ENCODE measurements at places on chromosomes 3 and 15.
A peak's percentile ranks its signal among the peaks of the same experiment; 100 is the strongest.

DNA sequence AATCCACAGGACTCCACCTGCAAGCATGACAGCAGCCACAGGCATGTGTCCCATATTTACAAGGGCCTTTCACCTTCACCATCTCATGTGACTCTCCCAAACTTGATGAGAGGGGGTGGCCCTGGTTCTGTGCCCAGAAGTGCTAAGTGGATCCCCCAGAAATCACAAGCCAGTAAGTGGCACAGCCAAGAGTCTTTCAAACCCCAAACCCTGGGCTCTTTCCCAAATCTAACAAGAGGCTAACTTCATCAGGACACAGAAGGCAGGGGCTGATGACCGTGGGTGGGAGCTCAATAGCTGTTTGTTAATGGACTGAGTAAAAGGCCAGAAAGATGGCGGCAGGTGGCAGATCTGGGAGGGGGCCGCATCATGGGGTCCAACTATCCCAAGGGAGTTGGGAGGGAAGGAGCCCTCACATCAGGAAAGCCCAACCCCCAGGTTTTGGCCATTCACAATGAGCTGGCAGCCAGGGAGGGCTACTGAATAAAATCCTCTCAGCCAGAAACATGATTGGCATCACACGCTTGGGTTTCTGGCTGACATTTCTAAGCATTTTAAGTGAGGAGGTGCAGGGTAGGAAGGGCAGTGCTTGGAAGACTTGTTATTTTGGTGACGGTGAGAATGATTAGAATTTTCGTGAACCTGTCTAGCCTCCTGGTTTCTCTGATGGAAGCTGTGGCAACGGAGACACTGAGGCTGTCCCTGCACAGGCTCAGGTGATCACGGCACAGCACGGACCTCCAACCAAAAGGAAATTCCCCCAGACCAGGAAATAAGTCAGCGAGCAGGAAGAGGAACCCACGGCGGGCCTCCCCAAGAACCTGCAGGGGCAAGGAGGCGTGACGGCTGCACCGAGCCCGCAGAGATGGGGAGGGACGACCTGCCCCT, 109.3 kb downstream of the OXNAD1 start:
- DNase-seq, result peak; percentile 35

DNA sequence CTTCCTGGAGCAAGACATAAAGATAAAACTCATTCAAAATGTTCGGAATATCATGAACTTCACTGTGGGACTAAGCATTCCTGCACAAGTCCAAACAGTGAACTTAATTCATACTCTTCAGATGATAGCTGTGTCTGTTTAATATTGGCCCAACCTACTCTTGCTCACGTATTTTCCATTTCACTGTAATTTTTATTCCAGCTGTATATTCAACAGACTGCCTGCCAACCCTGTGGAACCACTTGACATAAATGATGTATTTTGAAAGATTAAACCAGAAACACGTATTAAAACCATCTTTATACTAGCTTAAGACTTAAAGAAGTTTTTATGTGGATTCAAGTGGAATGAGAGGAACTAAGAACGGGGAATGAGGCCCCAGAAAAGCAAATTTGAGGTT, 172.5 kb downstream of the TMEM108 start:
- DNase-seq, result no peak

DNA sequence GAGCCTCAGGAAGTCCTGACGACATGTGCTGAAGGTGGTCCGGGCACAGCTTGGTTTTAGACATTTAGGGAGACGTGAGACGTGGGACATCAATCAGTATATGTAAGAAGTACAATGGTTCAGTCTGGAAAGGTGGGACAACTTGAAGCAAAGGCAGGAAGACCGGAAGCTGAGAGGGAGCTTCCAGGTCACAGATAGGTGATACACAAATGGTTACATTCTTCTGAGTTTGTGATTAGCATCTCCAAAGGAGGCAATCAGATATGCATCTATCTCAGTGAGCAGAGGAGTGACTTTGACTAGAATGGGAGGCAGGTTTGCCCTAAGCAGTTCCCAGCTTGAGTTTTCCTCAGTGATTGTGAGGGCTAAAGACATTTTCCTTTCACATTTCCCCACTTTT, 282.1 kb downstream of the RYR3 start:
- DNase-seq, result no peak

DNA sequence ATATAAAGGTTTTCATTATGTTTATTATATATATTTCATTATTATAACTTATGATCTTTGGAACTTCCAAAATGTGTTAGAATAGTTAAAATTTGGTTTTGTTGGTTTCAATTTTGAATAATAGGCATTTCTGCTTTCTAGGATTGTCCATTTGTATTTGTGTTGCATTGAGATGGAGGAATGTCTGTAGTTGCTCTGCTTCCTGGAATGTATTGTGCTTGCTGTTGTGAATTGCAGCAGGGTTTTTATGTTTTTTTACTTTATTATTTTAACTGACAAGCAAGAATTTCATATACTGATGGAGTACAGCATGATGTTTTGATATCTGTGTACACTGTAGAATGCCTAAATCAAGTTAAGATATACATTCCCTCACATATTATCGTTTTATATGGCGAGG, 247.4 kb downstream of the XXYLT1 start:
- no peak for DNase-seq

DNA sequence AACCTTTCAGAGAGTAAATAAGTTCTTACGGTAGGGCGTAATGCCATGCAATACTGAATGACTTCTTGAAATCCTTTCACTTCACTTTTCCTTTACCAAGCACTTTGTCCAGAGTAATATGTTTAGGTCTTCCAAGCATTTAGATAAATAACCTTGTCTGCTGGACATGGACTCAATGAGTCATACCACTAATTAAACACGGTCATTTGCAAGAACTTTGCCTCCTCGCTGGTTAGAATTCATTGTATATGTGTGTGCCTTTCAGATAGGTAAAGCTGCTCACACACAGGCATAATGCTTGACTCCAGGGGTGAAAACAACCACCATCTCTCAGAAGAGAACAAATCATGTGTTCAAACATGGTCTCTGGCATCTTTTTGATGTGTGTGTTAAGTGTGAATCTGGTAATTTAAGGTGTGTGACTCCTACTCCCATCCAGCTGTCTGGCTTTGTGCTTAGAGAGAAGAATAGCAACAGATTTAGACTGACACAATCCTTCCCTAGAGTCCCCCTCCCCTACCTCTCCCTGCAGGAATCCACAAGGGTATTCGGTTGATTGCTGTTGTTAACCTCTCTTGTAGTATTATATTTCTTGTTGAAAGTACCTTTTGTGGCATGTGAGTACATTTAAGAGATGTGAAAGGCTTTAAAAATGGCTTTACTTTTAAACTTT, 419.0 kb downstream of the CNTN4 start:
- DNase-seq, result no peak

DNA sequence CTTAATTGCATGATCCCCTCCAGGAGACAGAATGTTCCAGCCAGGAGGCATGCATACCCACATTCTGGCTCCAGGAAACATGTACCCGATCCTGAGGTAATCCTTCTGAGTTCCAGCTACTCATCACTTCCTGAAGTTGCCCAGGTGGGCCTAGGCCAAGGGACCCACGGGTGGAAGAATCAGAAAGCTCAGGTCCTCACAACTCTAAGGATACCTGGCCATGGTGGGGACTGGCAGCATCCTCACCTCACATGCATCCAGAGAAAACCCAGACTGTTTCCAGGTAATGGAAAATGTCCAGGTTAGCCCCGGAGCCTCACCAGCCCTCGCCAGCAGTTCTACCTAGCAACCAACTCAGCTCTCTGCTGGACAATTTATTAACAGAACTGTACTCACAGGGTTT, 78.2 kb downstream of the DAPK2 start:
- no peak for DNase-seq

GRCh38 chr15:65551183-65551582, 20.9 kb downstream of the HACD3 start:
- no peak for DNase-seq

GRCh38 chr15:34370129-34370528, 3.1 kb upstream of the LPCAT4 start:
- DNase-seq, result no peak

- DNase-seq, result no peak
Observed at GRCh38 chr15:98651581-98652220, 3.4 kb downstream of the IGF1R start.

DNA sequence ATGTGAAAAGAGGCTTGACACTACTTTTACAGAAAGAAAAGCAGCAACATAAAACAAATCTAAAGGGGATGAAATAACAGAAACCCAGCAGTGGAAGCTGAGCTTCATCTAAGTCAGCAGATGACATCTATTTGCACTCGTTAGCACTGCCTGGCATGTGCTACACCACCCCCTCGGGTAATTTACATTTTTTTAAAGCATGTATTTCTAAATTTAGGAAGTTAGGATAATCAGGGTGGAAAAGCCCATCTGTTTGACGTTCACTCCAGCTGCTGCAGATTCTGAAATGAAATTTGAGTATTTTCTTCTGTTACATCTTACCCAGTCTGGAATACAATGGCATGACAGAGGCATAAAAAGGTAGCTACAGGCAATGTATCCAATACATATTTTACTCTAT, 20.7 kb downstream of the IGSF11 start:
- DNase-seq, result no peak

DNA sequence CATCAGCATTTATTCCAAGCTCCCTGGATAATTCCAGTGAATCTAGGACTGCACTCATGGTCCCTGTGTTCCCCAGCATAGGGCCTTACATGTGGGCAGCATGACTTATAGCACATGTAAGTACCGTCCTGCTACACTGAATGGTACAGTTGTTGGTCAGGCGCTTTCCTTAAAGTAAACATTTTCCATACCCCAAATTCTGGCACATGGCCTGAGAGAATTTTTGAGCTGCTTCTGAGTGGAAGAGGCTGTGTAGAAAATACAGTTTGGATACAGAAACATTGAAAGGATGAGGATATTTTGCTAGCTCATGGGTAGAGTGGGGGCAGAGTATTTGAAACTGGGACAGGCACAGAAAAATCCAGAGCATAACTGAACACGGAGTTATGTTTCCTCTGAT, 27.6 kb downstream of the CORO2B start:
- no peak for DNase-seq

- peak; percentile 61 for DNase-seq
Observed at GRCh38 chr15:79967298-79968182, 3.5 kb downstream of the BCL2A1 start.

- no peak for DNase-seq
Observed at GRCh38 chr15:95284492-95284891, 1046.0 kb upstream of the NR2F2 start.

GRCh38 chr15:75483961-75484360, 32.5 kb upstream of the SIN3A start:
- no peak for DNase-seq

- no peak for DNase-seq
Observed at GRCh38 chr15:91148243-91148642, 48.2 kb downstream of the SV2B start.
